Activated naive CD4-positive, alpha-beta T cell treated with anti-CD3 and anti-CD28 coated beads for 36 hours (primary cell): ENCODE measurements at places on chromosomes 12 and 14.

DNA sequence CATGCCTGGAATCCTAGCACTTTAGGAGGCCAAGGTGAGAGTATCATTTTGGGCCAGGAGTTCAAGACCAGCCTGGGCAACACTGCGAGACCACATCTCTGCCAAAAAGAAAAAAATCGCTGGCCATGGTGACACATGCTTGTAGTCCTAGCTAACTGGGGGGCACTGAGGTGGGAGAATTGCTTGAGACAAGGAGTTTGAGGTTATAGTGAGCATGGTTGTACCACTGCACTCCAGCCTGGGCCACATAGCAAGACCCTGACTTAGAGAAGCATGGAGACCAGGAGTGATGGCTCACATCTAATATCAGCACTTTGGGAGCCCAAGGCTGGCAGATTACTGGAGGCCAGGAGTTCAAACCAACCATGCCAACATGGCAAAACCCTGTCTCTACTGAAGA, 9.2 kb downstream of the PTGES3 start:
- no peak for DNase-seq

- peak; percentile 33 for DNase-seq
Observed at GRCh38 chr12:12376646-12377448, 20.0 kb downstream of the BORCS5 start.

DNA sequence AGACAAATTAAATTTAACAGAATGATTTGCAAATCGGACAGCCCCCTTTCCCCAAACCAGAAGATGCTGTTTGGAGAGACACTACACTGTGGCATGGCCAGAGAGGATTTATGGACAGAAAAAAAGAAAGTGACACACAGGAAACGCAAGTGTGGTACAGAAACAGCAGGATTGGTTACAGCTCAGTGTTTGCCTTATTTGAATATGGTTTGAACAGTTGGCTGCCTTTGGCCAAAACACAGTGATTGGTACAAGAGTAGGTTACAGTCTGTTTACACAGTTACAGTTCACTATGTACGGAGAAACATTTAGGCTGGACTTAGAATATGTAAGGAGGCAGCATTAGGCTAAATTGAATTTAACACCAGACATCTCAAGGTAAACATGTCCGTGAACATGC, 335.3 kb downstream of the NPAS3 start:
- DNase-seq, result no peak

GRCh38 chr12:110010853-110011723, 11.9 kb downstream of the ANKRD13A start:
- DNase-seq, result no peak

GRCh38 chr12:90106568-90106967, 397.9 kb upstream of the ATP2B1 start:
- no peak for DNase-seq

GRCh38 chr14:94321421-94322271, 1.5 kb downstream of the SERPINA6 start:
- DNase-seq, result no peak

DNA sequence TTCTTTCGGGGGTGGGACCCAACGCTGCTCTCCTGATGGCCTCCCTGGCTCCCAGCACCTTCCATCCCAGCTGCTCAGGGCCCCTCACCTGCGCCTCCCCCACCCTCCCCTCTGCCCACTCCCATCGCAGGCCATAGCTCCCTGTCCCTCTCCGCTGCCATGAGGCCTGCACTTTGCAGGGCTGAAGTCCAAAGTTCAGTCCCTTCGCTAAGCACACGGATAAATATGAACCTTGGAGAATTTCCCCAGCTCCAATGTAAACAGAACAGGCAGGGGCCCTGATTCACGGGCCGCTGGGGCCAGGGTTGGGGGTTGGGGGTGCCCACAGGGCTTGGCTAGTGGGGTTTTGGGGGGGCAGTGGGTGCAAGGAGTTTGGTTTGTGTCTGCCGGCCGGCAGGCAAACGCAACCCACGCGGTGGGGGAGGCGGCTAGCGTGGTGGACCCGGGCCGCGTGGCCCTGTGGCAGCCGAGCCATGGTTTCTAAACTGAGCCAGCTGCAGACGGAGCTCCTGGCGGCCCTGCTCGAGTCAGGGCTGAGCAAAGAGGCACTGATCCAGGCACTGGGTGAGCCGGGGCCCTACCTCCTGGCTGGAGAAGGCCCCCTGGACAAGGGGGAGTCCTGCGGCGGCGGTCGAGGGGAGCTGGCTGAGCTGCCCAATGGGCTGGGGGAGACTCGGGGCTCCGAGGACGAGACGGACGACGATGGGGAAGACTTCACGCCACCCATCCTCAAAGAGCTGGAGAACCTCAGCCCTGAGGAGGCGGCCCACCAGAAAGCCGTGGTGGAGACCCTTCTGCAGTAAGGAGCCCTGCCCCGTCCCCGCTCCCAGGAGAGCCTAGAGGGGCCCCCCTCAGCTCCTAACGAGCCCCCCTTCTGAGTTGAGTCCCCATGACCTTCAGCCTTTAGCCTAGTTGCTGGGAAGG, at the start of gene HNF1A:
TSS of gene HNF1A (plus strand) at position 248 of the 924 bp plus-strand sequence. CDS start at position 474, 226 bp downstream.
- DNase-seq, result no peak

DNA sequence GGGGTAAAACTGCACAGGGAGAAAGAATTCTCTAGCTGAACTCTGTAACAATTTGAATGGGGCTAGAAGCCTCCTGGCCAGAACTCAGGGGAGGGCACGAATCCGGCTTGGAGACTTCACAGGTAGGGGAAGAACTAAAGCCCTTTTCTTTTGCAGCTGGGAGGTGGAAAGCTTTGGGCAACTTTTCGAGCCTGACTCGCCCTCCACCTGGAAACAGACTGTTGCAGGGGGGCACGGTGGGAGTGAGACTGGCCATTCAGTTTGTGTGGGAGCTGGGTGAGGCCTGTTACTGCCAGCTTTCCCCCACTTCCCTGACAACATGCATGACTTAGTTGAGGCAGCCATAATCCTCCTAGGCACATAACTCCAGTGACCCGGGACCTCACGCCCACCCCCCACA, 135.8 kb downstream of the PLCZ1 start:
- no peak for DNase-seq

DNA sequence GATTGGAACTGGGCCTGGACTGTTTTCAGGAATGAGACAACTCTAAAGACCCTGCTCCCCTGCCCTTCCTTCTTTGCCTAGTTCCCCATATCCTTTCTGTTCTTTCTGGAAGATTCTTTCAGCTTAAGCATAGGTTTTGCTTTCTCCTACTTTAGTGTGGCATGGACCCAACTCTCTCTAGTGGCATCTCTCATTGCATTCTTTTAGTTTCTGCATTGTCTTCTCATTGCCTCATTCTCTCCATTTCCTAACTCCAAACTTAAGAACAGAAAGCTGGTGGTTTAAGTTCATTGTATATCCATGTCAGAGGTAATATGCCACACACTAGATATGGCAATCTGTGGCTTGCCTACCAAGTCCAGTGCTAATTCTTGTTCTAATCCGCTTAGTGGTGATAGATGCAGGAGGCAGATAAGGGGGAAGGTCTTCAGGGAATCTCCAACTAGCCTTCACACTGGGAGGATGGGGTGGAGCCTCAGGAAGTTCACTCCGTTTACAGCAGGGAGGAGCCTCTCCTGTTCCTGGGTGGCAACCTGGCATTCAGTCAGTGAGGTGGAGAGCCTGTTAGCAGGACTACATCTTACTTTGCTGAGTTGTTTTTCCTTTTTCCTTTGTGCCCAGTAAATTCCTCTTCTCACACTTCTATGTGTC, 165.1 kb upstream of the LMNTD1 start:
- DNase-seq, result no peak

- DNase-seq, result no peak
Observed at GRCh38 chr14:40855343-40855742, 751.3 kb upstream of the LRFN5 start.
